NCI-H1417 (cell line): ENCODE measurements at places on chromosomes 5 and 9.

- no peak for DNase-seq
Observed at GRCh38 chr5:180041301-180042274, 30.0 kb downstream of the RNF130 start.

DNA sequence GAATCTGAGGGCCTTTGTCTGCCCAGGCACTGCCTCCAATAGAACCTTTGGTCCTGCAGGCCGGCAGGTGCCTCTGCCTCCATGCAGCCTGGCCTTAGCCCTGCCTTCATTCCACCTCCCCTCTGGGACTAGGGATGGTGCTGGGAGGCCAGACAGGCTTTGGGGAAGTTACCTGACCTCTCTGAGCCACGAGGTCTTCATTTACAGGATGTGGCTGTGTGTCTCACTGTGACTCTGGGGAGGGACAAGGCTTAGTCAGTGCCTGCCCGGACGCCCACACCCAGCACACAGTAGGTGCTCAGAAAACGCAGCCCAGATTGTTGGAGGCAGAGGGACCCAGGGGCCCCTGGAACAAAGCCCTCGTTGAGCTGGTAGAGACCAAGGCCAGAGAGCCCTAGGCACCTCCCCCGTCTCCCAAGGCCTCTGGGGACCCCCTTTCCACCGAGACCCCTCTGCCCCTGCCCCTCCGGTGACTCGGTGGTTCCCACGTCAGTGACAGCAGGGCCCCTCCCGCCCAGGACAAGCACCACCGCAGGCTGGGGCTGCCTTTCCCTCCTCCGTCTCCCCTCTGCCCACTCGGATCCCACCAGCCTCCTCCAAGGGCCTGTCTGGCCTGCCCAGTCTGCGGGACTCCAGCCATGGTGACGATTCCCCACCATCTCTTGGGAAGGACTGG is 46.9 kb upstream of the EGFL7 start:
- DNase-seq = no peak

GRCh38 chr5:124599028-124599973 is 147.1 kb downstream of the ZNF608 start:
- DNase-seq = peak; percentile 46

DNA sequence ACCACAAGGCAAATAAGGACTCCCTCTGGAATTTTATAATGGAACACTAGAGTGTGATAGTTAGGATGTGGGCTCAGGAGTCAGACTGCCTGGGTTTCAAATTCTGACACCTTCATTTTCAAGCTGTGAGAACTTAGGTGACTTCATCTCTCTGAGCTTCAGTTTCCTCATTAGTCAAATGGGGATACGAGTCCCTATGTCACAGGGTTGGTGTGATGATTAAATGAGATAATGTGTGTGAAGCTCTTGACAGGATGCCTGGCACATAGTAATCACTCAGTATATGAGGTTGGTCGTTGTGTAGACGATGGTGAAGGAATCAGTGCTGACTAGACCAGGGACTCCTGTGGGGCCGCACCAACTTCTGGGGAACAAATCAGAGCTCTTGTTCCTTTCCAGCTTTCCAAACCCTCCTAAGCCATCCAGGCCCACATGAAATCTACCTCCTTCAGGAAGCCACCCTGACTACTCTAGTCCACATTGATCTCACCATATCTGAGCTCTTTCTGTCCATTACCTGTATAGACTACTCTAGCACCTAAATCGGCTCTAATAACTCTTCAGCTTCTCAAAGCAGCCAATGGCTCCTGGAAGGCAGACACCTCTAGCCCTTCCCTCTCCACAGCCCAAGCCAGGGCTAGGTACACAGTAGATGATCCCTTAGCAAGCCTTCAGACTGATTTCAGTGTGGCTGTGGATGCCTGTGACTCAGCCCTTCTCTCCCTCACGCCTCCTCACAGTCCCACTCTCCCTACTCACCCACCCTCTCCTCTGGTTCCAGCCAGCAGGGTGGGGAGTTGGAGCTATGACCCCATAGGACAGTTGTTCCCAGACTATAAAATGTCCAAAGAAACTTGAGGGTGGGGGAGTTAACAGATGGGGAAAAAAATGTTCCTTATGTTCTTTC is 2.5 kb upstream of the TCF7 start:
- DNase-seq = no peak

DNA sequence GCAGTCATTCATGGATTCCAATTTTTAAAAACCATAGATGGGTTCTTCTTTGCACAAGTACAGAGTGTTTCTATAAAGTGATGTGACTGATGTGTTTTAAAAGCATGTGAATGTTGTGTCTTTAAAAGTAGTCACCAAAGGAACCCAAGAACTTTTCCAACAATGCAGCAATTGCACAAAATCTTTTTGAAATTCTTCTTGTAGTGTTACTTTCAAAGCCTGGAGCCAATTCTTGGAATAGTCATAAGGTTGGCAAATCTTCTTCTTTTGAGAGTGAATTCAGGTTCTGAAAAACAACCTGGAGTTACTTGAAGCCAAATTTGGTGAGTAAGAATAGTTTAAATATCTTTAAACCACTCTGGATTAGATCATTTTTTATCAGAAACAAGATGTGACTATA is 10.5 kb downstream of the GRAMD2B start:
- no peak for DNase-seq

DNA sequence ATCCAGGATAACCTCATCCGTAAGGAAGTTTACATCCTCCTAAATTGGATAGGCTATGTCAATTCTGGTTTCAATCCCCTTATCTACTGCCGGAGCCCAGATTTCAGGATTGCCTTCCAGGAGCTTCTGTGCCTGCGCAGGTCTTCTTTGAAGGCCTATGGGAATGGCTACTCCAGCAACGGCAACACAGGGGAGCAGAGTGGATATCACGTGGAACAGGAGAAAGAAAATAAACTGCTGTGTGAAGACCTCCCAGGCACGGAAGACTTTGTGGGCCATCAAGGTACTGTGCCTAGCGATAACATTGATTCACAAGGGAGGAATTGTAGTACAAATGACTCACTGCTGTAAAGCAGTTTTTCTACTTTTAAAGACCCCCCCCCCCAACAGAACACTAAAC is 1.3 kb downstream of the ADRB2 start:
- no peak for DNase-seq

DNA sequence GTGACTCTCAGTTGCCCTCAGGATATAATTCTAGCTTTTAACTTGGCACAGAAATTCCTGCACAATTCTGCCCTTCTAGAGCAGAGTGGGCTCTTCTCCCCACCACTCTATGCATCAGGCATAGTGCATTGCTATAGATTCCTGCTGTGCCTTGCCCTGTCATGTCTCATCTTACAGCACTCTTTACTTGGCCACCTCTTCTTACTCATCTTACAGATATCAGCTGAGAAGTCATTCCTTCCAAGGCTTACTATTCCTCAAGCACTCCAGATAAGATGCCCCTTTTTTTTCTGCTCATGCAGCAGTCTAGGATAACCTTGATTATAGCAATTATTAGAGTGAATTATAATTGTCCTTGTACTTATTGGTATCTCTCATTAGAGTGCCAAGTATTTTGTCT is 5.6 kb downstream of the FAM221B start:
- no peak for DNase-seq

- DNase-seq = no peak
Observed at GRCh38 chr9:106127776-106128175, 433.4 kb downstream of the TMEM38B start.

DNA sequence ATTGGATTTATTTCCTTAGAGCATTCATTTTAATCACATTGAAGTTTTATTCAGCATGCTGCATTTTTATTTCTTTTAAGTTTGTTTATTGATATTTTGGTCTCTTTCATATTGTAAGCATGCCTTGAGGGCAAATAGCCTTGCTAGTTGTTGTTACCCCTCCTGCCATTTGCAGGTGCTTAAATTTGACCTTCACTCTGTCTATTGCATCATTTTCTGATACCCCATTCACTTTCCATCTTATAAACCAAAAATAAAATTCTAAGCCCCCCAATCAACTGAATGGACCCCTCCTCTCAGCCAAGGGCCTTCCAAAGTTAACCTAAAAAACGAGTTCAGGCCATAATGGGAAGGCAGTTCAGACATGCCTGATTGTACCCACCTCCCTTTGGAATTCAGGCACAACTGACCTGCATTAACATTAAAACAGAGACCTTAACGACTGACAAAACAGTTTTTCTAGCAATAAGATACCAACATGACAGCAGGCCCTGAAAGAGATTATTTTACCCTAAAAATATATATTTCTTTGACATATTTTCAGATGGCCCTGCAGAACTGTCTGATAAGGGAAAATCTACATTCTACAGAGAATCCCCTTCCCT is 32.1 kb downstream of the TARS1 start:
- no peak for DNase-seq

GRCh38 chr9:36738318-36738976 is 165.8 kb downstream of the MELK start:
- DNase-seq = no peak

- no peak for DNase-seq
Observed at GRCh38 chr5:16596581-16596940, 20.2 kb downstream of the RETREG1 start.

DNA sequence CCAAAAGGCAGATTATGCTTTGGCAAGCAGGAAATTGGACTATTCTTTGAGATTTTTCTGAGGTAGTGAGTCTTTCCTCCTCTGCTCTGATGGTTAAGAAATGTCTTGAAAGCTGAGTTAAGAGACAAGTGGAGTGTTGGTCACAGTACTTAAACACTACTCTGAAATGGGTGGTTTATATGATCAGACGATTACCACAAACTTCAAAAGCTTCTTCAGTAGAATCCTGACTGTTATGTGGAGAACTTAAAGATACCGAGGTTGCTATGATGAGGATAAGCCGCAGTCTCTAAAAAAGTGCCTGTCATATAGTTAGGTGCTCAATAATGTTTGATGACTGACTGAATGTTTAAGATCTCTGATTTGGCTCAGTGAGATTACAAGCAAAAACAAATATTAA is 24.3 kb downstream of the GCNT4 start:
- DNase-seq = no peak

- DNase-seq = no peak
Observed at GRCh38 chr5:83001796-83002381, 75.3 kb downstream of the TMEM167A start.

DNA sequence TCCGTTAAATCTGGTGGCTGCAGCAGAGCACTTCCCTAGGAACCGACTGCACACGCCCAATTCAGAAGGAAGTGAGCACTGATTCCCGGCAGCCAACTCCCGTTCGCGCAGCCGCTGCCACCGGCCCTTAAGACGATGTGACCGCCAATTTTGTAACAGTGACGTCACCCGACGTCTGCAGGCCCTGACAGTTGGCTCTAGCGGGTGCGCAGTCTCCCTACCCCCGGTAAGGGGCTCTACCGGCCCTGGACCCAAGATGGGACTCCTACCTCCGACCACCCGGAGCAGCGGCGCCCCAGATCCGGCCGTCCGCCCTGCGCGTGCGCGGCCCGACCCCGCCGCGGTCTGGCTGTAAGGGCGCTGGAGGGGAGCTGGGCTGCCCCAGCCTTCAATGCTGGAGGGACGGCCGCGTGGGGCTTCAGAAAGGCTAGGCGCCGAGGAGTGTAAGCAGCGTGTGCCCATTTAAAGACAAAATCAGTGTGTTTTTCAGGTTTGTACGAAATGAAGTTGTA is 19.1 kb downstream of the DNAJA1 start:
- peak; percentile 88 for DNase-seq

- DNase-seq = no peak
Observed at GRCh38 chr5:36624277-36624676, 17.9 kb downstream of the SLC1A3 start.

DNA sequence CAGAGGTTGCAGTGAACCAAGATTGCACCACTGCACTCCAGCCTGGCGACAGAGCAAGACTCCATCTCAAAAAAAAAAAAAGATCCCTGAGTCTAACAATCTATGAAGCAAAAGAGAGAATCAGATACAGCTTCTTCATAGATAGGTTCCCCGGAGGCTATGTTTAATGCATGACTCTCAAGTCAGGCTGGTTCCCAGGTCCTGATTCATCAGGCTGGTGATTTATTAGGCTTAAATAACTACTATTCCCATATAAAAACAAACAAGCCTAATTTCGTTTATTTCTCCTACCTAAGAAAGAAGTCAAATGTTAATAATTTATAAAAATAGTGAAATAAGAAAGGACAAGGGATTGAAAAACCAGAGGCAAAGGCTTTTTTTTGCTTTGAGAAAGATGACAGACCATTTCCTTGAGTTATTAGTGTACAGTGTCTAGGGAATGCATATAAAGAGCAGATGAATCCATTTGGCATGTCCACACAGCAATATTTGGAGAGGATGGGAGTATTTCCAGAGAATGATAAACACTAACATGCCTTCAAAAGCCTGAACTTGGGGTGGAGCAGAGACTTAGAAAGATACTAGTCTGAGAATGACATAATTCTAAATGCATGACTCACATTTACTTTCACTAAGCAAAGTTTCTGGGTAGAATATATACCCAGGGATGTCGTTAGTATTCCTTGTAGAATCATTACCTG is 115.3 kb downstream of the NREP start:
- DNase-seq = no peak

DNA sequence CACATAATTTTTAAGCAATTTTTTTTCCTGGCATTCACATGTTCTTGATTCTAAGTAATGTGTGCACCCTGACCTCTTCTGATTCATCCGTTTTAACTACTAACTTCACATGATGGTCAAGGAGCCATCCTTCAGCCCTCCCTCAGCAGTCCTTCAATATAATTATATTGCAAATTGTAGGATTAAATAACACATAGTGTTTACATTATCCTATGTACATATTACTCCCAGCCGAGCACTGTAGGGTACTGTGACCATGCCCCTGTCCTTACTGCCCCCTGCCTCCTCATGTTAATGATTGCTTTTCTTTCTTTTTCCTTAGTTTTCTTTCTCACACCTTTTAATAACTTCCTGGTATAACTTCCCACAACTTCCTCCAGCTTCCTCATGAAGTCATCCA is 96.3 kb upstream of the FANCC start:
- DNase-seq = no peak

DNA sequence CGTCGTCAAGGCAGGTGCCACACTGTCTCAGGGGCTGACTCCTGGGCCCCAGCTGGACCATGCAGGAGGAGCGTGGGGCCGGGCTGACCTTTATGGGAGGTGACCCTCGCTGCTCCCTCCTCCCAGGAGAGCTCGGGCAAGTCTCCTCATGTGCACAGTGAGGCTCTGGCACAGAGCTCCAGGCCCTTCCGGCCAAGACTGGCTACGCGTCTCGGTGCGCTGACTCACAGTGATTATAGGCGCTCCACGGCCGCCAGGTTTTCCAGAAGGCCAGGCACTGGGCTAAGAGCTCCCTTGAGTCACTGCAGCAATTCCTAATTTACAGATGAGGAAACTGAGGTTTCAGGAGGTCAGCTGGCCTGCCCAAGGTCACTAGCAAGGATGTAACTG is 47.4 kb downstream of the VAV2 start:
- DNase-seq = no peak

- no peak for DNase-seq
Observed at GRCh38 chr5:169721771-169722170, 84.7 kb downstream of the DOCK2 start.
